ENCODE measurements at places on chromosomes 3 and 15.

GRCh38 chr3:29426302-29427226 lies 145.7 kb downstream of the RBMS3 start:
- DNase-seq, result no peak

- no peak for DNase-seq
Observed at GRCh38 chr3:38125305-38126120, 11.4 kb downstream of the ACAA1 start.

DNA sequence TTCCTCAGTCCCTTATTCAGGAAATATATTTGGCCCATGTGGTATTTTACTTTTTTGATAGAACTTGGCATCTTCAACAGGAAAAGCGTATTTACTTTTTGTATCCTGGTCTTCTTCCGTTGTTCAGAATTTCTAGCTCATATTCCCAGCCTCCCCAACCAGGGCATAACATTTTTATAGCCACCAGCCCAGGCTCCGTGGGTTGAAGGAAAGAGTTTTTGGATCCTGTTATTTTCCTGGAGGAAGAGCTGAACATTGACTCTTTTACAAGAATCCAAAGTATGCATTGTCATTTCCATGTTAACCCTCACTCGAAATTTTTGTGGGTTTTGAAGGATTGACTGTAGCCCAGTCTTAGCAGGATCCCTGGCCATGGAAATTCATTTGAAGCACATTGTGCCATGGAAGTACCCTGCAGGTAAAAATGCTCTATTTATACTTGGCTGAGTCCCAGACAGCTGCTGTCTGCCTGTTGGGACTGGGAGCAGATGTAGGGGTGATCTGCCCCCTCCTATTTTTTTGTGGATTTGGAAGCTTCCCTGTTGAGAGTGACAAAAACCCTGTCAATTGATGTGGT lies 98.8 kb downstream of the AKAP13 start:
- peak; percentile 60 for DNase-seq

DNA sequence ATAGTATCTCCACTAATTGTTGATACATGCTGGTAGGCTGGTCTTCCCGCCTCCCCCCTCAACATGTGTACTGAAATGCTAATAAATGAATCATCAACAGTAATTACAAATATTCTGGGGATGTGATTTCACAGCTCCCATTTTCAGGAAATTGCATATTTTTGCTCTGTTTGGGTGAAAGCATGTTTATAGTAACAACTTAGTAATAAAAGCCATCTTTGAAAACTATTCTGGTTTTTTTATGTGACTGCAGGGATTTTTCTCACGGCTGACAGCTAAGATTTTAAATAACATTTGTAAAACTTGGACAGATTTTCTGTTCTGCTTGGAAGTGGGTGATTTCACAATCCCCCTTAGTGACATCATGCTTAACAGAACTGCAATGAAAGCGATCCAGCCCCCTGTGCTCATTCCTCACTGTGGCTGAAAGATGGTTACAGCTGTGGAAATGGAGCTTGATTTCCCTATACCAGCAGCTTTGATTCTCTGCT lies 25.6 kb upstream of the FAM174B start:
- peak; percentile 48 for DNase-seq

All from H4 (cell line).